Left kidney (tissue), 8 donors: ENCODE measurements at places on chromosomes 6 and 20.

GRCh38 chr20:35129647-35130069, 17.5 kb downstream of the EDEM2 start:
- DNase-seq: no peak

DNA sequence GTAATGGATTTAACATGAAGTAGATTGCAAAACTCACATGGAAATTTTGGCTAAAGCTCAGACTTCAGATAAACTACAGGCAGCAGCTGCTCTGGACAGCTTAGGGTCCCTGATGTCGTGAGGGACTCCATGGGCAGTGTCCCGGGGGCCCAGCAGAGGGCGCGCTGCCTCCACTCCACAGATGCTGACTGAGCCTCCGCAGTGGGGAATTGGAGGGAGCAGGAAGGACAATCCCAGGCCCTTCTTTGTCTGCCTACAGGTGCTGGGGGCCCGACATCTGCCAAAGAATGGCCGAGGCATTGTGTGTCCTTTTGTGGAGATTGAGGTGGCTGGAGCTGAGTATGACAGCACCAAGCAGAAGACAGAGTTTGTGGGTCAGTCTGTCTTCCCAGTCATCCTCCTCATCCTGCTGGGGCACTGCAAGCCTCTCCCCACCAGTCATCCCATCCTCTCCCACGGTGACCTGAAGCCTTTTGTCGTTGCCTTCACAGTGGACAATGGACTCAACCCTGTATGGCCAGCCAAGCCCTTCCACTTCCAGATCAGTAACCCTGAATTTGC, 35.9 kb downstream of the PLCG1 start:
- peak; percentile 76 for DNase-seq

DNA sequence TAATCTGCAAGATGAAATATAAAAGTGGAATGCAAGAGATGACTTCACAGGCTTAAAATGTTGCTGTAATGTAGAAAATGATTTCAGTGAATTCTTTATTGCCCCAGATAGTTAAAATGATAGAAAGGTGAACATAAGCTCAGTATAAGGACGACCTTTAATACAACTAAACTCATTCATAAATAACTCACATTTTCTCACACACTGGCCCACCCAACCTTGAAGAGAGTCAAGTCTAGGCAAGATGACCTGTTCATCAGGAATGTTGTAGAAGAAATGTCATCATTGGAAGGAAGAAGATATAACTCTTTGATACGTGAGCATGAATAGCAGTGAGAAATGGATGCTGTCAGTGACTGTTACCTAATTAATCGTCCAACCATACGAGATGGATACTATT, 111.1 kb upstream of the SASH1 start:
- no peak for DNase-seq

GRCh38 chr6:49531774-49532569, 18.5 kb upstream of the C6orf141 start:
- peak; percentile 62 for DNase-seq

- peak; percentile 80 for DNase-seq
These were observed at the start of gene SRXN1 for GRCh38 chr20:653110-653589. Gene SRXN1, minus strand, starts transcription at chr20:653200. Its CDS starts 15 bp downstream, at chr20:653185.

DNA sequence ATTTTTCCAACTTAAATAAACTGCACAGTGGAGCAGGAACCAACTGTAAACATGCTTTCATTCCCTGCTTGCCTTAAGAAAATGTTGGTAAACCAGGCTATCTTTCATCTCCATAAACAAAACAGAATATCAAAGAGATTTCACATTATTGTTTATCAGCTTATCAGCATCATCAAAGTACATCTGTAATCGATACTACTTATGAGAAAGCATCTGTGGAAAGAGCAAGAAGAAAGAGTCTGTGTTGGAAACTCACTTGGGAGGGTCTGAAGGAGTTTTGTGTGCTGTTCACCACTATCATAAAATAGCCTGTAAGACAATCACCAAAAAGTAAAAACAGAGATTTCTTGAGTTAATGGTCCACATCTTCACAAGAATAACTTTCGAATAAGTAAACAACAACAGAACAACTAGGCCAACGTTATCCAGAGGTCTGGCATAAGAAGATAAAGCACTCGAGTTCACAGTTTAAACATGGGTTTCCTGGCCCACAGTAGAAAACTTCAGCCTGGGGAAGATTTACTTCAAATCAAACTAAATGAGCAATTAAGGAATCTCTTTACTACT, 47.9 kb downstream of the EPB41L2 start:
- no peak for DNase-seq

- no peak for DNase-seq
These were observed 226.3 kb upstream of the DTNBP1 start for GRCh38 chr6:15888798-15889772.

DNA sequence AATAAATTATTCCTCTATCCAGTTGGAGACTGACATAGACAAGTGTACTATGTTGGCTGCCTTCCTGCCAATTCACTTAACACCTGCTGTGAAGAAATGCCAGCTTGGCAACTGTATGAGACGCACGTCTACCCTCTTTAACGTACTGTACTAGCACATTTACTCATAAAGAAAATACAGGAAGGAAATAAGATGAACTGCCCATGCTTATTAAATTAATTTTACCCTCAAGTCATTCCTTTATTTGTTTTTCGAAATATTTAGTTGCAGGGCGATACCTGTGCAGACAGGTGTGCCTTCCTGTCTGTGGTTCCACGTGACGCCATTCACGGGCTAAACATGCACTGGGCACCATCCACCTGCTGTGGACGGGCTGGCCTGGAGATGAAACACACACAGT, 52.0 kb downstream of the PSMG4 start:
- no peak for DNase-seq

- no peak for DNase-seq
These were observed 249.5 kb upstream of the SULF2 start for GRCh38 chr20:48034751-48035150.
